Epithelial cell of proximal tubule (primary cell): ENCODE measurements at places on chromosomes 3 and 15. TPM values are rescaled to one million over a fixed set of nuclear protein-coding genes. Genes with fewer than 3 reads are reported as not detected.

GRCh38 chr3:136658946-136659682 is 93.1 kb downstream of the STAG1 start:
- DNase-seq: peak; percentile 73

DNA sequence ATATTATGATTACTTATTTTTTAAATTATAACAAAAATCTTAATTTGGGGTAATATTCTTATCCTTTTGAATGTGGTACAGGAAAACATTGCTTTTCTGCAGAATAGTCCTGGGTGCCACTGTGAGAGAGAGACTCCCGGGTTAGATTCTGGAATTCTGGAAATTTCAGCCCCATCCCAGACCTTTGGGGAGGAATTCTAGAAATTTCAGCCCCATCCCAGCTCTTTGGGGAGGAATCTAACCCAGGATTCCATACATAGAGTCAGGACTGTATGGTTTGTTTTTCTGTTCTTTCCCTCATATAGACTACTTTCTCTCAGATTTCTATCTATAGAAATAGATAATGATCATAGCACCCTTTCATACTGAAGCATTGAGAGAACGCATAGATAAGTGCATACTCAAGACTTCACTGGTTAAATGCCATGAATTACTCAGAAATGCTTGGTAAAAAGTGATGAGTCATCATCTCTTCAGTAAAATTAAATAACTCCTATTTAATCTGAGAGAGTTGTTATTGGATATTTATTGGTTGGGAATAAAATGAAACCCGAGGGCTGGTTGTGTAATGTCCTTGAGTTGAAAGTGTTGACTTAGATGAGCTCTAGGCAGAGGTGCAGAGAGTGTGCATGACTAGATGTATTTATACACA is 8.3 kb downstream of the EIF2AK4 start:
- DNase-seq: no peak

DNA sequence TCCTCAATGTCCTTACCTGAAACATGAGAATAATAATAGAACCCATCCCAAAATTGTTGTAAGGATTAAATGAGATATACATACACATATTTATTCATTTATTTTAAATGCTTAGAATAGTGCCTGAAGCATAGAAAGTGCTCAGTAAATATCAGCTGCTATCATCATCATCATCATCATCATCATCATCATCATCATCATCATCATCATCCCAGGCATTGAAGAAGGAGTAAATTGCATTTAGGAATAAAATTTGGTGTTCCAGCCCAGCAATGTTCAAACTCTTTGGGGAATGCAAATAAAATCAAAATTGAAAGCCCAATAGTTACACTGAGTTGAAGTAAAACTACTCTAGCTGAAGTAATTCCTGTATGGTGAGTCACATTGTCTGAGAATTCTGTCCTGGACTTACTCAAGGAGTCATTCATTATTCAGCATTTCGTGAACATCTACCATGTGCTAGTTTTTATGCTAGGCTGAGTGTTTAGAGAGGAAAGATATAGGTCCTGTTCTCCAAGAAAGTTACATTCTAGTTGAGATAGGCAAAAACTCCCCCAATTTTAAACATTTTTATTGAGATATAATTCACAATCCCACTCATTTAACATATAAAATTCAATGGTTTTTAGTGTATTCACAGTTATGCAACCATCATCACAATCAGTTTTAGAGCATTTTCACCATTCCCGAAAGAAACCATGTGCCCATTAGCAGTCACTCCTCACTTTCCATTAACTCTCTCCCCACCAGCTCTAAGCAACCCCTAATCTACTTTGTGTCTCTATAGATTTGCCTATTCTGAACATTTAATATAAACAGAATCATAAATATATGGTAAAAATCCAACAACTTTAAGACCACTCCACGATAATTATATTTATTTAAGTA is 107.2 kb downstream of the FRMD5 start:
- peak; percentile 68 for DNase-seq

GRCh38 chr3:112086875-112087524 is 811 bp downstream of the C3orf52 start:
- DNase-seq: no peak

DNA sequence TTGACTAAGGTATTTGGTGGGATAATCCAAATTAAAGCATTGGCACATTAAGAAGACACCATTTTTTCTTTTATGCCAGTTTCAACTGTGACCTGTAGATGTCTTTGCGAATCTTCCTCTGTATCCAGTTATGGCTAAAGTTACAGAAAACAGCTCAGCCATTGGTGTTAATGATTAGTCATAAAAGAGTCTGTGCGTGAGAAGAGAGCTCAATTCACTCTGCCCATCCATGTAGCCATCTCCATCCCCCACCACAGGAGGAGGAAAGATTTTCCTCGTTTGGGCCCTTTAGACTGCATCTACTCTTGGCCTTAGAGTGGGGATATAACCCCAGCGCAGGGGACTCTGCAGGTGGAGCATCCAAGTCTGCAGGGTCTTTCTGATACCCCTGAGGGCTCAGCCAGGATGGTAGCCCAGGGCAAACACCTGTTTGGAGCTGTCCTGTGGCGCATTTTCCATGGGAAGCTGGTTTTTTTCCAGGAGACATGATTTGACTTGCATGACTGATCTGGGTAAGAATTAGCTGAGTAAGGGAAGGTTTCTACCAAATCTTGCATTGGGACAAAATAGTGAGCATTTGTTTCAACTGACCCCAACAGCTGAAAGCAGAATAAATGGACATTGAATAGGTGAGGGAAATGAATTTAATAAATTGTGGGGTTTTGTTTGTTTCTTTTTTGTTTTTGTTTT is 29.5 kb downstream of the NANOGP8 start:
- DNase-seq: peak; percentile 58

- DNase-seq: no peak
Measured at GRCh38 chr15:100939791-100940190, 20.6 kb downstream of the LRRK1 start.

DNA sequence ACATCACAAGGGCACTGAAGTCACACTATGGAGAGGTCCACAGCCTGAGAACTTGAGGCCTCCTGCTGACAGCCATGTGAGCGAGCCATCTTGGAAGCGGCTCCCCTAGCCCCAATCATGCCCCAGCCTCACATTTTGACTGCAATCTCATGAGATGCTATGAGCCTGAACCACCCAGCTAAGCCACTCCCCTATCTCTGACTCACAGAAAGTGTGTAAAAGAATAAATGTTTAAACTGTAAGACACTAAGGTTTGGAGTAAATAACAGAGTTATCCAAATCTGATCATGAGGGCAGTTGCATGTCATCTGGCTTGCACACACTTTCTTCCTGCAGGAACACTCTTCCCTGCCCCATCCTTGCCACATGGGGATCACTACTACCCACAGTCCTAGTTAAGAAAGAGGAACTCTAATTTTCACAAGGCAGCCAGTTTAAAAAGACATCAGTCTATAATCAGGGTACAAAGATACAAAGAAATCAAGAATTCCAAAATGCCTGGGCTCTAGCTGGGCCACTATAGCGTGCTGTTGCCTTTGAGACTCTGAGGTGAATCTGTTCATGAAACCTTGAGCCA is 494.2 kb downstream of the FOXP1 start:
- DNase-seq: no peak

GRCh38 chr3:167772992-167773391 is 37.5 kb downstream of the SERPINI1 start:
- DNase-seq: no peak

DNA sequence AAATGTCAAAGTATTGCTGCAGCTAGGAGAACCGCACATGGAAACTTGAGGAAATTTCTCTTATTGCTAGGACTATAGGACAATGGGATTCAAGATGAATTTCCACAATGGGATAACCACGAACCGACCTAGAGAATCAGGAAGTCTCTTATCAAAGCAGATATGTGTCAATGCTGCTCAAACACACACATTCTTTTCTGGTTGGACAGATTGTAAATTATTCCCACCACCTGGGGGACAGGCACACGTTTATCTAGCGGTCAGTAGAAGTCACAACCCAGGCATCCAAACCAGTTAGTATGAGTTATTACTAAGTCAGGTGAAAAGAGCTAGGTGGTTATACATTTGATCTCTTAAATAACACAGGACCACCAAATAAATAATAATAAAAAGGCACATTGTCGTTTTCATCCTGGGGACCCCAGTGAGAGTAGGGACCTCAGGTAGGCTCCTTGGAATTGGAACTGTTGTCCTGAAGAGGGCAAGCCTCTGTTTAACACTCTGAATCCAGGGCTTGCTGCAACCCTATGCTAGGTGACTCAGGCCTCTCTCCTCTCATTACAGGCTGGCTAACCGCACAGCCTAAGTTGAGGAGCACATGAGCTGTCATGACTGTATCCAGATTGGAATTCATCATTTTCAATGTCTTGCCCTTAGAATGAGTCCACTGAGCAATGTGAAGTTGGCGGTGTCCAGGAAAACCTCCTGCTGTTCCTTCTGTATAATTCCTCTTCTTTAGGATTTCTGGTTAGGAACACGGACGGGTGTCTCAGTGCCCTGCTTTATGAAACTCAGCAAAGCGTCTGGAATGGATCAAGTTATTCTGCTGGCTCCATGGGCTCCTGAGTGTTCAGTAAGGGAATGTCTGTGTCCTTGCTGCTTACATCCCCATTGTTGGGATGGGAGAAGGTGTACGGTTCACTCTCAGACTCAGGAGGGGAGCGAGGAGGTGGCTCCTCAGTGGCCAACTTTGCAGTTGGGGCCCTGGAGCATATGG is 59.0 kb downstream of the CLEC3B start:
- no peak for DNase-seq

- DNase-seq: no peak
Measured at GRCh38 chr3:175199961-175200360, 340.8 kb downstream of the NAALADL2 start.

DNA sequence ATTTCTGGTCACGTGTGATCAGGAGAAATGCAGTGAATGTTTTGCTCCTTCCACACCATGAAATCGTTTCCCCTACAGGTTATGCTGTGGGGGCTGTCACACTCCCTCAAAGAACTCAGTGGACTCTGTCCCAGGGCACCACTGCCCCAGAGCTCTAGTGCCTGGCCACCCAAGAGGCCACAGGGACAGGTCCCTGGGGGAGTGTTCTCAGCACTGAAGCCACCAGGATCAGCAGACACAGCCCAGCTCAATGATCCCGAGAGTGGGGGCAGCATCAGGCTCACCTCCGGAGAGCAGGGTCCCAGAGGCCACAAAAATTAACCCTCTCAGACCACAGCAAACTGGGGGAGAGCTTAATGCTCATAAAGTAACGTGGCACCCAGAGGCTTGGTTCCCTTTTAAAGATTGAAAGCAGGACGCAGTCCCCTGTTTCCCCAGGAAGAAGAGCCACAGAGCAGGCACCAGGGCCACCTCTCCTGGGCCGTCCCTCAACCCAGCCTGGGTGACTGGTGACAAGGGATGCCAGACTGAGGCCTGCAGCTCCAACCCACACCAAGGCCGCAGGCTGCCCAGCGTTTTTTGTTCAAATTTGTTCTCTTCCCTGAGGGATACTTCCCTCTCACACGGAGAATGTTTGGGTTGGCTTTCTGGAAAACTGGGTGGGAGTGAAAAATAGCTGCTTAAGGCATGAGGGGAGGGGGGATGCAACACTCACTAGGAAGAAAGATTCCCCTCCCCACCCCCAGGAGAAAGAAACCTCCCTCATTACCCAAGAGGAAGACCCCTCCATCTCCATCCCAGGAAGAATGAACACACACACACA is 123.3 kb upstream of the IGF1R start:
- DNase-seq: no peak

DNA sequence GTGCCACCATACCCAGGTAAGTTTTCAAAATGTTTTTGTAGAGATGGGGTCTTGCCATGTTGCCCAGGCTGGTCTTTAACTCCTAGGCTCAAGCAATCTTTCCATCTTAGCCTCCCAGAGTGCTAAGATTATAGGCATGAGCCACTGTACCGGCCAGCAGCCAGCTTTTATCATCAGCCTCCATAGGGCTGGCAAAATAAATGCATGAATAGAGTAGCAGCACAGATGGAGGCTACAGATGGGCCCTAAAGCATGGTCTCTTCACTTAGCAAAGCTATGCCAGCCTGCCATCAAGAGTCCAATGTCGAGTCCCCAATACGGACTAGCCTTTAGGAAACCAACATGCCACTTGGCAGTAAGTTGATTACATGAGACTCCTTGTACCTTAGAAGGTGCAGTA is 63.8 kb downstream of the CNTN3 start:
- DNase-seq: no peak

The EPB42 gene
- total RNA-seq: not detected in 2 replicates

The STRC gene
- total RNA-seq: 0.07 and 0.17 TPM in 2 replicates

The P2RY12 gene
- total RNA-seq: not detected in 2 replicates

The CAPN3 gene
- total RNA-seq: 0.43 and 1.2 TPM in 2 replicates
